ENCODE measurements at places on chromosomes 5 and 9. TPM values are rescaled to one million over a fixed set of nuclear protein-coding genes. Genes with fewer than 3 reads are reported as not detected.

The EDIL3 gene
- 17.0 TPM for total RNA-seq

The ARL14EPL gene
- total RNA-seq = not detected

- H3K4me3 ChIP-seq = no peak overlapping the region
- no peak overlapping the region for H3K27ac ChIP-seq
- no peak for DNase-seq
- peaks cover 54% of the 10 kb centered on the region for H3K36me3 ChIP-seq
- H3K27me3 ChIP-seq = no peaks in the 10 kb centered on the region
These were observed 155.8 kb downstream of the MYO10 start for GRCh38 chr5:16780325-16780724.

DNA sequence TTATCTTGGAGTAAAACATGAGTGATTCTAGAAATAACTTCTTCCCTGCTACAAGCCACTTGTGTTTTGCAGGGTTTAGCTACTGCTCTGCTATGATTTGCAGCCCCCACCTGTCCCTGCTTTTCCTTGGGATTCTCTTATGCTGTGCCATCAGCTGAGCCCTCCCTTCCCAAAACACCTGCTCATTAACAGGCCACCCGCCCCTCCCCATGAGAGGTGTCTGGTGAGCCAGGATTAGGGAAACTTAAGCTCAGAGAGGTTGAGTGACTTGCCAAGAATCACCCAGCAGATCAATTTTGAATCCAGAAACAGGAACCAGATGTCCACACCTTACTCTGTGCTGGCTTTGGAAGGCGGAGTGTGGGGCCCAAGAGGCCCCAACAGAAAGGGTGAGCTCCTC, 111.7 kb upstream of the CXCL14 start:
- no peaks in the 10 kb centered on the region for H3K36me3 ChIP-seq
- no peak for DNase-seq
- H3K27me3 ChIP-seq = no peaks in the 10 kb centered on the region
- H3K4me3 ChIP-seq = no peak overlapping the region

- no peaks in the 10 kb centered on the region for H3K36me3 ChIP-seq
- no peaks in the 10 kb centered on the region for H3K4me1 ChIP-seq
- no peaks in the 10 kb centered on the region for H3K27me3 ChIP-seq
These were observed 199.1 kb upstream of the SLC30A5 start for GRCh38 chr5:68894673-68895072.

DNA sequence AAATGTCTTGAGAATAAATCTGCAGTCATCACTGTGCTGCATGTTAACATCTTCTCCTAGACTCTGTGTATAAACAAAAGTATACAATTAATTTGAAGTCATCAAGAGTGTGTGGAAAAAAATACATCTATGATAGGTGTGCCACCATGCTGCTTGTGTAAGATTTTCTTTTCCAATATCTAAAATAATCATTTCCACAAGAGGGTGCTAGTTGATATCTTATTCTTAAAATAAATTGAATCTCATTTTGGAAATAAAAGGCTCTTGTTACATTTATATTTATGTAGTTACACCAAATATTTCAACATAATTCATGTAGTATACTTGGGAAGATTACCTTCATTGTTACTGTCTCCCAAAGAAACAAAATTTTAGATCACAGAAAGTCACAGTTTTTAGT, 14.1 kb upstream of the MOCS2 start:
- peaks cover 6% of the 10 kb centered on the region for H3K27me3 ChIP-seq
- no peak overlapping the region for H3K4me3 ChIP-seq
- no peaks in the 10 kb centered on the region for H3K4me1 ChIP-seq
- H3K36me3 ChIP-seq = no peaks in the 10 kb centered on the region
- DNase-seq = no peak

DNA sequence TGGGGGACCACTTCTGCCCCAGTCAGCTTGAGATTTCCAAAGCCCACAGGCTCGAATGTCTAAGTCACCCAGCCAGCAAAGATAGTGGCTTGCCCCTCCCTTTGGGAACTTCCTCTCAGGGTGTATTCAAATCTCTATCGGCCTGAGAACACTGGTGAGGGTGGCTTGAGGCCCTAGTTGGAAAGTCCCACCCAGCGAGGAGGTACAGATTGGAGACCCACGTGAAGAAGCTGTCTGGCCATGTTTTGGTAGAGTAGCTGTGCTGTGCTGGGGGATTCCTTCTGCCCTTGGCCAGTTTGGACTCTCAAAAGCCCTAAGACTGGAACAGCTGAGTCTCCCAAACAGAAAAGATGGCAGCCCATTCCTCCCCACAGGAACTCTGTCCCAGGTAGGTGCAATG, 172.7 kb upstream of the RIOK2 start:
- H3K27ac ChIP-seq = no peak overlapping the region
- no peak for DNase-seq
- no peaks in the 10 kb centered on the region for H3K4me1 ChIP-seq
- H3K27me3 ChIP-seq = no peaks in the 10 kb centered on the region
- no peak overlapping the region for H3K4me3 ChIP-seq

DNA sequence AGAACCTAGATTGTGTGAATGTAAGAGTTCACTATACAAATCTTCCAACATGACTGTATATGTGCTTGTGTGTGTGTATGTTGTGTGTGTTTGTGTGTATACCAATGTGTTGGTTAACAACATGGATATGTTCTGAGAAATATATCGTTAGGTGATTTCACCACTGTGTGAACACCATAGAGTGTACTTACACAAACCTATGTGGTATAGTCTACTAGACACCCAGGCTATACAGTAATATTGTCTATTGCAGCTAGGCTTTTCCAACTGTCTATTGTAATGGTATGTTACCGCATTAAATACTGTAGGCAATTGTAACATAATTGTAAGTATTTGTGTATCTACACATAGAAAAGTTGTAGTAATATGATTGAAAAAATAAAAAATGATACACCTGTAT, 959.2 kb upstream of the SEMA6A start:
- no peaks in the 10 kb centered on the region for H3K36me3 ChIP-seq
- H3K4me3 ChIP-seq = no peak overlapping the region
- DNase-seq = no peak
- H3K27ac ChIP-seq = no peak overlapping the region

DNA sequence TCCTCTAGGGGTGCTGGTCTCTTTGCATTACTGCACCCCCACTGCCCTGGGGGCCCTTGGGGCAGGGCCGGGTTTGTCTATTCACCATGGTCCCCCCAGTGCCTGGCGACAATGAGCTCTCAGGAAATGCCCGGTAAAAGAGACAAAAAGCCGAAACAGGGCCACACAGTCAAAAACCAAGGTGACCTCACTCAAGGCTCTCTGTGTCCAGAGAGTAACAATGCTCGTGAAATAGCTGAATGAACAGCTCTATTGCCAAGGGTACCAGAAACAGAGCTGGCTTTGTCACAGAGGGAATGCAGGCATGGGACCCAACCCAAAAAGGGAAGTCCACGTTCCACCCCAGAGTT, 16.0 kb downstream of the SH3PXD2B start:
- no peak for DNase-seq
- no peak overlapping the region for H3K27ac ChIP-seq
- H3K36me3 ChIP-seq = no peaks in the 10 kb centered on the region
- H3K27me3 ChIP-seq = no peaks in the 10 kb centered on the region

- H3K36me3 ChIP-seq = no peaks in the 10 kb centered on the region
- no peak overlapping the region for H3K27ac ChIP-seq
- H3K4me3 ChIP-seq = no peak overlapping the region
- peaks cover 76% of the 10 kb centered on the region for H3K27me3 ChIP-seq
These were observed 9.2 kb downstream of the CNTFR start for GRCh38 chr9:34580358-34580757.
